AG10803 (cell line): ENCODE measurements at places on chromosomes 16 and 17.
A peak's percentile ranks its signal among the peaks of the same experiment; 100 is the strongest.

DNA sequence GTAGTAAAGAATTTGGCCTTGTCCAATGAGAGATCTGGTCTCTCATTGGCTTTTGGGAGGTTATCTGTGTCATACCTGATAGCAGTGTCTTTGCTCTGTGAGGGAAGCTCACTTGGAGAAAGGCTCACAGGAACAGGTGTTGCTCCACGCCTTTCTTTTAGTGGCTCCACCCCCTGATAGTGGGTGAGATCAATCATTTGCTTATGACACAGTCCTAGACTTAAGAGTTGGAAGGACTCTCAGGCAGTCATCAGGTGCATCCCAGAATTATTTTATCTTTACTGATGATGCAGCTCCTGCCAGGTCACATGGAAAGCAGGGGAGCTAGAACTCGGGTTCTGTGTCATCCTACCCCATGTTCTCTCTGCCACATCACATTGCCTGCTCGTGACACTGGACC, 59.3 kb downstream of the CENPV start:
- no peak for DNase-seq

GRCh38 chr17:30372755-30373154, 6.0 kb upstream of the CPD start:
- DNase-seq = peak; percentile 17

- peak; percentile 29 for DNase-seq
Measured at GRCh38 chr16:28317040-28317880, 24.9 kb downstream of the SBK1 start.

DNA sequence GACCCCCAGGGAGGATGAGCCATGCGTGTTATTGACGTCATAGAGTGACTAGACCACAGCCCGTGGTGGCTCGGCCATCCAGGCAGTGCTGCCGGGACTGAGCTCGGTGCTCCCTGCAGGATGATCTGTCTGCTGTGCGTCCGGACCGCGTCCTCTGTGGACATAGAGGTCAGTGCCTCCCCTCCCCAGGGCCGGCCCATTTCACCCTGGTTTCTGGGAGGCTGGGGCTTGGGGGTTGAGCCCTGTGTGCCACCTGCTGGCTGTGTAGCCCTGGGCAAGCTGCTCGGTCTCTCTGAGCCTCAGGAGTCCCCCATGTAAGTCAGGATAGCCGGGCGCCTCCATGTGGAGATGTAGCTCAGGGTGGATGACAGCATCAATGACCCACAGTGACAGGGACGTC, 8.3 kb downstream of the TSC2 start:
- DNase-seq = peak; percentile 20

DNA sequence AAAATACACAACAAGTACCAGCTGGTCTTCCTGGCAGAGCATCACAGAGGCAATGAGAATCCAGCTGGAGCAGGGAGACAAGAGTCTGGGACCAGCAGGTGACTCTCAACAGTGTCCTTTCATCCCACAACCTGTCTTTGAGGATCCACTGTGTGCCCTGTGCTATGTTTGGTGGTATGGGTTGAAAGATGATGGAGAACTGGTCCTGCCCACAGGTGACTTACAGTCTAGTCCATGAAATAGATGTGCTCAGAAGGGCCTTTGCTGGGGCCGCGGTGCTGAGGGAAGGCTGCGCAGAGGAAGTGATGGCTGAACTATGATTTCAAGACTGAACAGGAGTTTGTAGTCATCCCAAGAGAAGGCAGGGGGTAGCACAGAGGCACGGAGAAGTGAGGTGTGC, 17.9 kb downstream of the WNT3 start:
- no peak for DNase-seq

DNA sequence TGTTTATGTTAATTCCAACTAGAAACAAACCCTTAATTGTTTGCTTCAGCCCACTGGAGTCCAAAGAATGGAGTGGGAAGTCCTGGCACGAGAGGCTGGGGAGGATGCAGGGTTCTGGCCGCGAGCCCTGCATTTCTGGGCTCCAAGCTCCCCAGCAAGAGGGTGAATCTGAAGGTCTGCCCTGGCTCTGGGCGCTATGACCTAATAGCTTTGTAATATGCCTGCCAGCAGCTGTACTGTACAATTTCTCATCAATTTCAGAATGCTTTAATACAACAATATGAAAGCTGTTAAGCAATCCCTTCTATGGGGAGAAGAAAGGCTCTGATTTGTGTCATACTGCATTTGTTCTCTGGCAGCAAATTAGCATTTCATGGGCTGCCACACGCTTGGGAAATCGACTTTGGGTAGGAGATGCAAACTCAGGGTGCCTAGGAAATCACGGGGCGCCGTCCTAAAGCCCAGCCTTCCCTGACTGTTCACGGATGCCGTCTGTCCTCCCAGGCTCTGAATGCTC, 43.8 kb downstream of the NDEL1 start:
- peak; percentile 98 for DNase-seq

GRCh38 chr16:76541070-76541469, 263.9 kb downstream of the CNTNAP4 start:
- DNase-seq = no peak

- no peak for DNase-seq
Measured at GRCh38 chr16:6124136-6124535, 1026.5 kb upstream of the EEF2KMT start.

DNA sequence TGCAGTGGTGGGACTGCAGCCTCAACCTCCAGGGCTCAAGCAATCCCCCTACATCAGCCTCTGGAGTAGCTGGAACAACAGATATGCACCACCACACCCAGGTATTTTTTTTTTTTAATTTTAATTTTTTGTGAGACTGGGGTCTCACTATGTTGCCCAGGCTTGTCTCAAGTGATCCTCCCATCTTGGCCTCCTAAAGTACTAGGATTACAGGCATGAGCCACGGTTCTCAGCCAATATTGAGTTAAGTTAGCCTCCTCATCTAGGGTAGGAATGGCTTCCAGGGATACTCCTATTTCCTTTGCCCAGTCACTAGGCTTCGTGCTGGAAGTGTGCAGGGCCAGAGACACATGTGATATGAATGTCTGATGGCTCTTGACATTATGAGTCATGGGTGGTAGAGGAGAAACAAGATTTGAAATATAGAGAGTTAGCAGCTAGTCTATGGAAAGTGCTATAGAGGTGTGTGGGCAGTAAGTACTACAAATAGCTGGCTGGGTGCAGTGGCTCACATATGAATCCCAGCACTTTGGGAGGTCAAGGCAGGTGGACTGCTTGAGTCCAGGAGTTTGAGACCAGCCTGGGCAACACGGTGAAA, 8.0 kb upstream of the HES7 start:
- DNase-seq = no peak

GRCh38 chr17:77491921-77492445, 351.2 kb downstream of the SEC14L1 start:
- DNase-seq = no peak

DNA sequence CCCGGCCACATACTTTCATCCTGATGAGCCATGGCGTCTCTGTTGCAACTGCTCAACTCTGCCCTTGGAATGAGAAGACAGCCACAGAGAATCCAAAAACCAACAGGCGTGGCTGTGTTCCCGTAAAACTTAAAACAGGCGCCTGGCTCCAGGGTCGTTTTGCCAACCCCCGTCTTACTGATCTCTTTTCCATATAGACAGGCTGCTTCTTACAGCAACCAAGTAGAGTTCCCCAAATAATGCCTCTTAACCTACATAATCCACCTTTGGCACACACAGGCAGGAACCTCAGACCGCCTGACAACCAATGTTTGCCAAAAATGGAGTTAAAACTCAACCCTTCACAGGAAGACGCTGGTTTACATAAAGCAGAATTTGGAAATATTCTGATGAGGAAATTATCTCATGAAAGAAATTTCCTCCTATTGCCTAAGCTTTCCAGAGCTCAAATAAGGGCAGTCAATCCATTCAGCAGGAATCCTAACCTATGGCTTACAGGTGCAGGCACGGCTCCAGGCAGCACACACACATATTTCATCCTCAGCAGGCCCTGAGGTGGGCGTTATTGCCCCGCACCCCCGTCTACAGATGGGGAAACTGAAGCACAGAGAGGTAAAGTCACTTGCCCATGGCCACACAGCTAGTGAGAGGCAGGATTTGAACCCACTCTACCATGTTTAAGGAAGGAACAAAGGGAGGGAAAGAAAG, 35.8 kb downstream of the LITAF start:
- no peak for DNase-seq

- peak; percentile 42 for DNase-seq
Measured at GRCh38 chr16:63461248-63461841, 1425.1 kb upstream of the CDH8 start.

DNA sequence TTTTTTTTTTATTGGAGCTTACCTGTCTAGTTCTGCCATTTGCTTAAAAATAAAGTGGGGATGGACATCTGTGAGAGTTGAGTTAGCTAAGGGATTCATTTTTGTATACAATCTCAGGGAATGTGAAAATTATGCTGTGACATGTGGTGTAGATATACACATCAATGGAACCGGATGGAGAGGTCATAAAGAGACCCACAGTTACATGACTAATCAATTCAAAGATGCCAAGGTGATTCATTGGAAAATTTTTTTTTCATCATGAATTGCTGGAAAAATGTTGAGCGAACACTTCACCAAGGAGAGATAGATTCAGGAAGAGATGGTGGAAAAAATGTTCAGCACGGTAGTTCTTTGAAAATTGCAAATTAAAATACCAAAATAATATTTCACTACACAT, 605.4 kb upstream of the KIF2B start:
- no peak for DNase-seq

- no peak for DNase-seq
Measured at GRCh38 chr17:74759243-74759801, 10.9 kb downstream of the NHERF1 start.

GRCh38 chr17:21530311-21530710, 154.2 kb downstream of the KCNJ12 start:
- no peak for DNase-seq

- DNase-seq = no peak
Measured at GRCh38 chr17:77546772-77547241, 406.0 kb downstream of the SEC14L1 start.

GRCh38 chr16:5903153-5903552, 805.6 kb upstream of the EEF2KMT start:
- no peak for DNase-seq
